ENCODE measurements at places on chromosomes 5 and 9. TPM values are rescaled to one million over a fixed set of nuclear protein-coding genes. Genes with fewer than 3 reads are reported as not detected.

The C8G gene
- 0.69 TPM for total RNA-seq

The ANKRD55 gene
- total RNA-seq, result not detected

GRCh38 chr9:105887679-105888078, 193.3 kb downstream of the TMEM38B start:
- no peaks in the 10 kb centered on the region for H3K27me3 ChIP-seq
- H3K27ac ChIP-seq, result no peak overlapping the region
- H3K4me1 ChIP-seq, result peaks cover 13% of the 10 kb centered on the region
- DNase-seq, result no peak

DNA sequence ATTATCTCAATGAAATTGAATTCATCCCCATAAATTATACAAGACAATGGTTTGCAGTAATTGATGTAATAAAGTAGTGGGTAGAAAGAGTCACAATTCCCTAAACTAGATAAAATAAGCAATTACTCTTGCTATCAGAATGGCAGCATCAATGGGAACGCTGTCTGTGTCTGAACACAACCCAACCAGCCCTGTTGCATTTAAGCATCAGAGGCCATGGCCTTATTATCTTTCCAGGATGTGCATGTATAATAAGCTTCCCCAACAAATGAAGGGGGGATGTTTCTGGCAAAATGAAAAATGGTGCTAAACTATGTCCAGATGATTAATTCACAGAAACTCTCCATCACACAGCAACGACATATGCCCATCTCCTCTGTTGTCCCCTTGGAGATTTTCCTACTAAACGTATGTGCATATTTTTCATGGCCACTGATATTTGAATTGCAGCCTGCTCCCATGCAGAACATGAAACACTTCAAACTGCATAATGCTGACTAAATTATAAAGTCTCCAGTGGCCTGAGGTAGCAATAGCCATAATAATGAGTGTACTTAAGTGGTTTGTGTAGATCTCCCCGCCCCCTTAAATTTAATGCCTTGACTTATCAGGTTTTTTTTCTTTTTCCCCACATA, 306.9 kb upstream of the ADAMTS16 start:
- no peak overlapping the region for H3K27ac ChIP-seq
- no peaks in the 10 kb centered on the region for H3K4me1 ChIP-seq
- H3K4me3 ChIP-seq, result no peak overlapping the region
- H3K36me3 ChIP-seq, result no peaks in the 10 kb centered on the region
- no peak for DNase-seq

DNA sequence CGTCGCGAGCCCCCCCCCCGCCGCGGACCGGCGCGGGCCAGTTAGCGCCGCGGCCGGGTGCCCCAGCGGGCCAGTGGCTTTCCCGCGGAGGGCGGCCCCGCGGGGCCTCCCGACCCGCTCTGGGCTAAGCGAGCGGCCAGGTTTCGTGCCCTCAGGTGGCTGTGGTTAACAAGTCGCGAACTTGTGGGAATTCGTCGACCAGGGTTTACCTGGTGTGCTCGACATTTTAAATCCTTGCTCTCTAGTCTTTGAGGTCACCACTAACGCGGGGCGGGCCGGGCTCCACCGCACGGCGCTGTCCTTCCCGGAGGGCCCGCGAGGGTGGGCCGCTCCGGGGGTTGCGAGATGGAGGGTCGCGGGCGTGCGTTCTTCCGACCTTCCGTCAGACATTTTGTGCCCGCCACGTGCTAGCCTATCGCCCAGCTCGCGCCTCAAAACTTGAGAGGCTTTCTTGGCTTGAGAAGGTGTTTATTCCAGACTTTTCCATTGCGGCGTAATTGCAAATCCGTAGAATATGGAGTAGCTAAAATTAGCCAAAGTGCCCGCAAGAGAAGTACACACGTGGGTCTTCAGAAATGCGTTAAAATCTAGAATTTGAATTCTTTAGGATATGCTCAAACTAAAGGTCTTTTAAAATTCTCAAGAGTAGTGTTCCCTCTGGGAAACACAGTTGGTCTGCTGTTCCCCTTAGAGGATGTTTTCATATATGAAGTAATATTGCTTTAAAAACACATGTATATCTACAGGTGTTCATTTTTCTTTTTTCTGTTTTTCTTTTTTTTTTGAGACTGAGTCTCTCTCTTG, 2.1 kb downstream of the ANP32B start:
- H3K36me3 ChIP-seq, result no peaks in the 10 kb centered on the region
- peak; percentile 9 for DNase-seq
- H3K27me3 ChIP-seq, result no peaks in the 10 kb centered on the region
- peak overlapping the region; percentile 84 for H3K4me3 ChIP-seq
- peak overlapping the region; percentile 99 for H3K27ac ChIP-seq
- peaks cover 23% of the 10 kb centered on the region for H3K4me1 ChIP-seq

GRCh38 chr9:115694014-115694413, 459.6 kb upstream of the PAPPA start:
- DNase-seq, result no peak
- H3K4me3 ChIP-seq, result no peak overlapping the region
- no peaks in the 10 kb centered on the region for H3K27me3 ChIP-seq
- H3K36me3 ChIP-seq, result no peaks in the 10 kb centered on the region
- H3K27ac ChIP-seq, result no peak overlapping the region

DNA sequence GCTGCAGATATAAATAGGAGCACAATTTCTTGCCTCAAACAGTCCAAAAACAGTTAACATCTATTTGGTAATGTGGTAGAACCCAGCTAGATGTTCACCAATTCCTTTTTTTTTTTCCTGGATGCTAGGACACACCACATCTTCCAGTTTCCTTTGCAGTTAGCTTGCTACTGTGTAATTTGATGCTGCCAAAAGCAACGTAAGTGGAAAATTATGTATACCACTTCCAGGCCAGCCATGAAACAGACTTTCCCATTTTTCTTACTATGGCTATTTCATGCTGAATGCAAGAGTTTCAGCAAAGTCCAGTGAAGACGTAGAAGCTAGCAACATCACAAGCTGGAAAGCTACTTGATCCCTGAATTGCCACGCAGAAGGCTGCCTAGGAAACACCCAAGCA, 667.2 kb downstream of the TLE1 start:
- DNase-seq, result no peak
- no peaks in the 10 kb centered on the region for H3K27me3 ChIP-seq
- no peaks in the 10 kb centered on the region for H3K36me3 ChIP-seq
- no peaks in the 10 kb centered on the region for H3K4me1 ChIP-seq
- H3K4me3 ChIP-seq, result no peak overlapping the region

DNA sequence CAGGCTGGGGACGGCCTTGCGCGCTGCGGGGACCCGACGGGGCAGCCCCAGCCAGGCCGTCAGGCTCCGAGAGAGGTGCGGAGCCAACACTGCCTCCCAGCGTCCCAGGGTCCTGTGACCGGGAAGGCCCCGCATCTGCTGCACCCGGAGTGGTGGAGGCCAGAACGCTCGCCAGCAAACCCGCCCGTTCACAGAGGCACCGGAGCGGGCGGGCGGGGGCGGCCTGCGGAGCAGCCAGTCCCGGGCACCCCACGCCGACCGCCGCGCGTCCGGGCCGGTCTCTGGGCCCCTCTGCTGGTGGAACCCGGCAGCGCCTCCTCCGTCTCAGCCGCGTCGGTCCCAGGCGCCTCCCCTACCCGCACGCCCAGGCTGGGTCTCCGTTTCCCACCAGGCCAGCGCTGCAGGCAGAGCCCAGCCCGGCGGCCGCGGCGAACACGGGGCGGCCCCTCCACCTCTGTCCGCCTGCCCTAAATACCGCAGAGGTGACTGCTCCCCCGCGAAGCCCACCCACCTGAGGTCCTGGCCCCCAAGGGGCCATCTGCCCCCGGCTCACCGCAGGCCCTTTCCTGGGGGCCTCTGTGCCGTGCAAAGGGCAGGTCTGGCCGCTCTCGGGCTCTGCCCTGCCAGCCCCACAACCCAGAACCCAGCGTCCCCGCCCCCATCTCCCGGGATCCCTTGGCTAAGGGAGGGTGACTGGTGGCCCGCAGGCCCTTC, 15.9 kb downstream of the EXD3 start:
- H3K4me1 ChIP-seq, result peaks cover 19% of the 10 kb centered on the region
- H3K4me3 ChIP-seq, result peak overlapping the region; percentile 55
- H3K27ac ChIP-seq, result peak overlapping the region; percentile 39
- H3K27me3 ChIP-seq, result no peaks in the 10 kb centered on the region

DNA sequence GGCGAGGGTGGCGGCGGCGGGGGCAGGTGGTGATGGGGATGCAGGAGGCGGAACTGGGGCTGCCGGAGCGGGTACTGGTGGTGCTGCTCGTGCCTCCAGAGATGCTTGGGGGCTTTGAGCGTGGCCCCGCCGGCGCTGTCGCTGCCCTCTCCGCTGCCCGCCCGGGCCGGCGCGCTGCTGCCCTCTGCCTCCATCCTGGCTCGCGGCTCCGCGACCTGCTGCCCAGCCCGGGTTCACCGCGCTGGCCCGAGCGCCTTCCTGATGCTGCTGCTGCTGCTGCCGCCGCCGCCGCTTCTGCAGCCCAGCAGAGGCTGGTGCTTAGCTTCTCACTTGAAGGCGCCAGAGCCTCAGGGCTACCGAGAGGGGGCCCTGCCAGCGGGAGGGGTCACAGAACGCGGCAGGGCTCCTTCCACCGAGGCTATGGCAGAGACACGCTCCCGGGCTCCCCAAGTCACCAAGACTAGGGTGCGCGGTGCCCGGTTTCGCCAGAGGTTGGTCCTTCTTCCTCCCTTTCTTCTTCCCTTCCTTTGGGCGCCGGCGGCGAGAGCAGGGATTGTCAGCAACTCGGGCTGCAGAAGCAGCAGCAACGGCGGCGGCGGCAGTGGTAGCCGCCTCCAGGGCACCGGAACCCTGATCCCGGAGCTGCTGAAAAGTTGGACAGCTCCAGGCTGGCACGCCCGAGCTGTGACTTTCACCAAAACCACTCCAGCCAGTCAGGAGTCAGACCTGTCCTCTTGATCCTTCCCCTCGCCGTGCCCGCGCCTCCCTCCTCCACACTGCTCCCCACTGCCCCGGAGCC, at the start of gene PDE4D:
TSS of gene PDE4D (minus strand) at position 298 of the 799 bp plus-strand sequence.
- no peak within 1 kb of the TSS for H3K27ac ChIP-seq
- no peaks in the 10 kb centered on the region for H3K36me3 ChIP-seq
- H3K4me3 ChIP-seq, result no peak within 1 kb of the TSS
- no peaks in the 10 kb centered on the region for H3K4me1 ChIP-seq
- H3K27me3 ChIP-seq, result peaks cover 8% of the 10 kb centered on the region

GRCh38 chr5:98940581-98940980, 11.8 kb upstream of the CHD1 start:
- H3K4me1 ChIP-seq, result no peaks in the 10 kb centered on the region
- no peak overlapping the region for H3K27ac ChIP-seq
- H3K4me3 ChIP-seq, result no peak overlapping the region
- no peaks in the 10 kb centered on the region for H3K36me3 ChIP-seq
- H3K27me3 ChIP-seq, result no peaks in the 10 kb centered on the region
- DNase-seq, result no peak

GRCh38 chr9:91555132-91555531, 131.5 kb upstream of the NFIL3 start:
- no peak overlapping the region for H3K27ac ChIP-seq
- no peaks in the 10 kb centered on the region for H3K27me3 ChIP-seq
- H3K4me3 ChIP-seq, result no peak overlapping the region
- H3K36me3 ChIP-seq, result no peaks in the 10 kb centered on the region

- no peak overlapping the region for H3K4me3 ChIP-seq
- H3K36me3 ChIP-seq, result no peaks in the 10 kb centered on the region
- H3K27me3 ChIP-seq, result no peaks in the 10 kb centered on the region
- 0 out of 2 replicates have a peak, but pooled peaks cover 4% of the 10 kb centered on the region for H3K4me1 ChIP-seq
- no peak for DNase-seq
- no peak overlapping the region for H3K27ac ChIP-seq
Observed at GRCh38 chr9:90517103-90517502, 125.5 kb downstream of the DIRAS2 start.
